ENCODE measurements at places on chromosomes 16 and 17.

DNA sequence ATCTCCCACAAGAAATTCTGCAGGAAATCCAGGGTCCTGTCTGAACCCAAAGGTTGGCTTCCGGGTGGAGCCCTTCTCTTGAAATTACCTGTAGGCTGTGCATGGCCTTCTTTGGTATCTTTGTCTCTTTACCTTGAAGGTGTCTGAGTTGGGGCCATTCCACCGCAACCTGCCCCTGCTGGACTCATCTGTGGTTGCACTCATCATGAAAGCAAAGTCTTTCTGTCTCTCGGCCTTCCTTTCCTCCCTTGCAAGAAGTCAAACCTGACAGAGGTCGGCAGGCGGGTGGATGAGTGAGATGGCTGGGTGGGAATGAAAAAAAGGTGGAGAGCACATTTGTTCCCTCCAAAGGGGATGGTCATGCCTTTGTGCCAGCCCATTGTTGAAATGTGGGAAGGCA, 25.1 kb downstream of the SALL1 start:
- no peak for DNase-seq

DNA sequence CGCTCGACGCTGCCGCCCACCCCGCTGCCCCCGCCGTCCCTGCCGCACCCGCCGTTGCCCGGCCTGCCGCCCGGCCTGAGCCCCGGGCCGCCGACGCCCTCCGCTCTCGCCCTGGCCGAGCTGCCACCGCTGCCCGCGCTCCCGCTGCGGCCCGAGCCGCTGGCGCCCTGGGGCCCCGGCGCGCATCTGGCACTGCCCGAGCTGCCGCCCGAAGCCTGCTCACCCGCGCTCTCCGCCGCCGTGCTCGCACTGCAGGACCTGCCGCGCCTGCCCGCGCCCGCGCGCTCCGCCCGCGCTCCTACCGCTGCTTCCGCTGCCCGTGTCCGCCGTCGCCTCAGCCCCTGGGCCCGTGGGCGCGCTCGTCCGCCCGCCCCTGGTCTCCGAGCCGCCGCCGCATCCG, 8.4 kb upstream of the CLDN9 start:
- no peak for DNase-seq

- DNase-seq = no peak
Measured at GRCh38 chr17:81118308-81119221, 46.7 kb upstream of the PVALEF start.

DNA sequence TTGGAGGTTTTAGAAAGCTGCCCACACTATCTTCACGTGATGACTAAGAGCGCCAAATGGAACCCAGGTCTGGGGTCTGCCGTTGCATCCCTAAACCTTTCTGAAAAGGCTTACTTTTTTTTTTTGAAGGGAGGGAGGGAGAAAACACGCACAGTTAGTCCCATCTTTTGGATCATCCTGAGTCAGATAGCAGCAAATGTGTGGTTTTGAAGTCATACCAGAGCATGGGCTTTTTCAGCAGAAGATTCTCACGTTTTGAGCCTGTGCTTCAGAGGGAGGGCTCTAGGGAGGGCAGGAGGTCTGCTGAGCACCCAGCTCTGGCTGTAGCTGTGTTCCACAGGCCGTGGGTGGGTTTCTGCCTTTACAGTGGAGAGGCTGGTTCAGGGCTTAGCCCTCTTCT, 194.7 kb downstream of the SNX29 start:
- no peak for DNase-seq

DNA sequence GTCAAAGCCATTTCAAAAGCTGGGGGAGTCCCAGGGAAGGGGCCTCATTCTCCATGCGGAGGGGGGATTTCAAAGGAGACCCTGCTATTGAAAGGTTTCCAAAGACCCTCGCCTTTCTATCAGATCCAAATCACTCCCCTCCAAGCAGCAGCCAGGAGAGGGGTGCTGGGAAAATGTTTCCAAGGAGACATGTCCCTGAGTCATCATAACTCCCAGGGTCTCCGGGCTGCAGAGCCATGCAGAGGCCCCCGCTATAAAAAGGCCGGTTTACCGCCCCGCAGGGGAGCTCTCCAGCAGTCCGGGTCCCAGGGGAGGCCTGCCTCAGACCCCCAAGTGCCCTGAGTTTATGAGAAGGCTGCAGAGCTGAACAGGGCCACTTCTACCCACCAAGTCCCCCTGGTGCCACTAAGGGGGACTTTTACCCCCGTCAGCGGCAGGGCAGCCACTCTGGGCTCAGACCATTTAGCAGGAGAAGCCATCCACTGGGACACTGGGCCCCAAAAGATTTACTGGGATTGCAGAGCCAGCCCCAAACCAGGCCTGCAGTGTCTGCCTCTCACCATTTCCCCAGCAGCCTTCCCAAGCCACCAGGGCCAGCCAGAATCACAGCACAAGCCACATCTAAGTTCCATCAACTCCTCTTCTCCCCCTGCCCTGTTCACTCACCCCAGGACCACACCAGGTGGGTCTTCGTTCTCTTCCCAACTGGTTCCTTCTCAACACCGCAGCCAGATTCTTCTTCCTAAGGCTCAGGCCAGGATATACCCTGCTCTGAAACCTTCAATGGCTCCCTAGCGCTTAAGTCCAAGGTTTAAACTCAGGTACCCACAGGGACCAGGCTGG, 234.4 kb downstream of the ZNF423 start:
- no peak for DNase-seq

GRCh38 chr17:45436161-45436560, 3.5 kb upstream of the ARHGAP27 start:
- DNase-seq = no peak

DNA sequence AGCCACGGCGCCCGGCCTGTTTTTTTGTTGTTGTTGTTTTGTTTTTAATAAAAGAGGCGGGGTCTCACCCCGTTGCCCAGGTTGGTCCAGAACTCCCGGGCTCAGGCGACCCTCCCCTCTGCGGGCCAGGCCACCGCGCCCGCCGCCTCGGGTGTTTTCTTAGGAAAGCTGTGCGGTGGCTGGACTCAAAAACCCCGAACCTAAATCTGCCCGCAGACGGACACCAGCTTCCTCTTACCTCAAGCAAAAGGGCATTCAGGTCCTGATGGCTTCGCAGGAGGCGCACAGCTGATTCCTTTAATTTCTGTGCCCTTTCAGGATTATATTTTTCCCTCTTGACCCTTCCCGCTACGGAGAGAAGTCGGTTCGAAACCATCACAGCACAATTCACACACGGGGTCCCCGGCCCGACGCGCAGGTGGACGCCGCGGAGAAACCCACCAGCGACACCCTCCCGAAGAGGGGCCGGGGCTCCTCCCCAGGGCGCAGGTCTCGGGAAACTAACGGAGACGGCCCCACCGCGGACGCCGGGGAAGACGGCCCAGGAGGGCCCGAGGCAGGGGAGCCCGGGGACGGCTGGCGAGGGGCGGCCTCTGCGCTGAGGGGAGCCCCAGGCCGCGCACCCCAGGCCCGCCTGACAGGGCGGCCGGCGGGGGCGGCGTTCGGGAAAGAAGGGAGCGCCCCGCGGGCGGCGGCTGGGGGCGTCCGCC, 653 bp downstream of the FANCA start:
- DNase-seq = no peak

DNA sequence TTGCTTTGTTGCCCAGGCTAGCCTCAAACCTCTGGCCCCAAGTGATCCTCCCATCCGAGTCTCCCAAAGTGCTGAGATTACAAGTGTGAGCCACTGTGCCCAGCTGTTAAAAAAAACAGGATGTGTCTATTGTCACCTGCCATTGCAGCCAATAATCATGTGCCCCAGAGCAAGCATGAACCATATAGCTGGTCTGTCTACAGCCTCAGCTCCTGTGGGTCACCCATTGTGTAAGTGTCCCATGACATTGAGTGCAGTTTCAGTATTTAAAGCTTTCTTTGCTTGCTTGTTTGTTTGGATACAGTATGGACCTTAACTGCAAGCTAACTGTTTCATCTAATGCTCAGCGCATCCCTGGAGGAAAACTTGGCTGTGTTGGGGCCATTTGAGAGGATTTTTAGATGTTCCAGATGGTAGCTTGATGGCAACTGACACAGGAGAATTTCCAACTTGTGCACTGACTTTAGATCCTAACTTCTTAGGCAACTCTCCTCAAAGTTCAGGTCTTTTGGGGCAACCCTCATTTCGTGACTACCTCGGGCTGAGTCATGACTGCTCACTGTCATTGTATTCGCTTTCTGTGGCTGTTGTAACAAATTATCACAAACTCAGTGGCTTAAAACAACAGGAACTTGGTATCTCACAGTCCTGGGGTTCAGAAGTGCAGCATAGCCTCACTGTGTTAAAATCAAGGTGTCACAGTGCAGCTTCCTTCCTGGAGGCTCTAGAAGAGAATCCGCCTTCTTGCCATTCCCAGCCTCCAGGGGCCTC, 30.3 kb upstream of the ADORA2B start:
- DNase-seq = no peak

- no peak for DNase-seq
Measured at GRCh38 chr16:24841291-24841690, 4.5 kb upstream of the SLC5A11 start.

- DNase-seq = no peak
Measured at GRCh38 chr17:66400698-66401097, 98.3 kb downstream of the PRKCA start.

GRCh38 chr16:52592778-52593177, 45.8 kb upstream of the TOX3 start:
- DNase-seq = no peak

DNA sequence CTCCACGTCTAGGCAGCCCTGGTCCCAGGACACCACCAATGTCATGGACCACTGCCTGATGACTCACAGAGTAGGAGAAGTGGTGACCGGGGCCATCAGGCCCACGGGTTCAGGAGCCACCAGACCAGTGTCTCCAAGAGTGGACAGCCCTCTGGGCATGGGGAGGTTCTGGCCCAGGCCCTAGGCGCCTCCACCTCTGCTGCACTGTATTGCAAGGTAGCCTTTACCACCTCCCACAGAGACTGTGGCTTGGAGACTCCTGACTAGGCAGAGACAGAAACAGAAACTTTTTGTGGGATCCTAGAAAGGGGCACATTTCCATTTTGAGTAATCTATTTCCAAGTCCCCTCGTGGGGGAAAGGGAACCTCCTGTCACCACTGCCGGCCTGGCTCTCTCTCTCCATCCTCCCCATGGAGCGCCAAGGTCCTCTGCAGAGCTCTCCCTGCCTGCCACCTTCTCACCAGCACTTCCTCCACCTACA, 2.9 kb downstream of the CDIP1 start:
- no peak for DNase-seq

GRCh38 chr17:46053911-46054534, 55.0 kb downstream of the STH start:
- no peak for DNase-seq

DNA sequence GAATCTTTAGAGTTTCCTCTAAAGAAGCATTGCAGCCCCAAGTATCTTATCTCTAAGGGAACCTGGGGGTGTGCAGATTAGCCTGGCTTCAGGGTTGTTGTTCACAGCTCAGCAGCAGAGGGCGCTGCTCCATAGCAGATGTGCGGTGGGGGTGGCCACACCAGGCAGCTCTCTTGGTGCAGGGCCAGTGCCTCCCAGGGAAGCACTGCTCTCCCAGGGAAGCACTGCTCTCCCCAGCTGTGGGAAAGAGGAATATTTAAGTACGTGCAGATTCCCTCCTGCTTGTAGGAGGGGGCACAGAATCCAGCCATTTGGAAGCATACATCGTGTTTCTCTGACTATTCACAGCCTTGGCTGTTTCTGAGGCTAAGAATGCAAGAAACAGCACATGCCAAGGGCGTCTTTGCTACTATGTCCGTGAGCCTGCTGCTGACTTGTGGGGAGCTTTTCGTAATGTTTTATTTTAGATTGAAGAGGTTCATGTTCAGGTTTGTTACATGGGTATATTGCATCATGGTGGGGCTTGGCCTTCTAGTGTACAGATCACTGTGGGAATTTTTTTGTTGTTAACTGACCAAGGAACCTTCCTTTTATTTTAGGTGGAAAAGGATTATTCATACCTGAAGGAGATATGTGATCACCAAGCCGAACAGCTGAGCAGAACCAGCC, 217.8 kb downstream of the SPECC1 start:
- peak; percentile 37 for DNase-seq

- DNase-seq = no peak
Measured at GRCh38 chr17:54982399-54982798, 13.8 kb downstream of the STXBP4 start.

DNA sequence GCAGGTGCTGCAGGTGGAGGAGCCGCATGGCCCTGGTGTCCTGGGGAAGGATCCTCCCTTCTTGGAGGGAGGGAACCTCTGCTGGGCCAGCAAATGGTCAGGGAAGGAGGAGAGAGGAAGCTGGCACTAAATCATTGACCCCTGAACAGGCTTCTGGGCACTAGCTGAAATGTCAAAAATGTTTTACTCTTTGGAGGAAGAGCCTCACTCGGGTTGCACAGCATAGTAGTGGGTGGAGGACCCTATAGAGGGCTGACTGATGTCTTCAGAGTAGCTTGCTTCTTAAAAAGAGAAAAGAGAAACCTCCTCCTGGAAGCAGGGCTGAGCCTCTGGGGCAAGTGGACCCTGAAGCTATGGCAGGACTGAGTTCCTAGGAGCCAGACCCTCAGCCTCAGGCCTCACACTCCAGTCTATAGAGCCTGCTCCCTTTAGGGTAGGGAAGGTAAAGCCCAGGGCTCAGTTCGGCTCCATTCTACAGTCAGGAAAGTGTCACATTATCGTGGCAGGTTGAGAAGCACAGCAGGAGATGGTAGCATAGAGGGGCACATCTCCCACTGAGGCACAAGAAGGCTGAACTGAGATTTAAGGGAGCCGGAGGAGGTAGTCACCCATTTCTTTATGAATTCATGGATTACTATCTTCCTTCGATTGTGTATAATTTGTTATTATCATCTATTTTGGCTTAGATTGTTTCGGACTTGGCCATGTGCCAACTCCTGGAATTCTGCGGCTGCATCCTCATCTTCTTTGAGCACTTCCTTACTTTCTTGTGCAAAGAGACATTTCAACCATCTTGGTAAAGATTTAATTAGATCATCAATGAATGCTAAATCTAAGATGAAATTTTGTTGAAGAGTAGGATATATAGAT, 7.3 kb upstream of the CUEDC1 start:
- DNase-seq = no peak

- no peak for DNase-seq
Measured at GRCh38 chr17:19800571-19800970, 52.5 kb upstream of the ALDH3A1 start.

DNA sequence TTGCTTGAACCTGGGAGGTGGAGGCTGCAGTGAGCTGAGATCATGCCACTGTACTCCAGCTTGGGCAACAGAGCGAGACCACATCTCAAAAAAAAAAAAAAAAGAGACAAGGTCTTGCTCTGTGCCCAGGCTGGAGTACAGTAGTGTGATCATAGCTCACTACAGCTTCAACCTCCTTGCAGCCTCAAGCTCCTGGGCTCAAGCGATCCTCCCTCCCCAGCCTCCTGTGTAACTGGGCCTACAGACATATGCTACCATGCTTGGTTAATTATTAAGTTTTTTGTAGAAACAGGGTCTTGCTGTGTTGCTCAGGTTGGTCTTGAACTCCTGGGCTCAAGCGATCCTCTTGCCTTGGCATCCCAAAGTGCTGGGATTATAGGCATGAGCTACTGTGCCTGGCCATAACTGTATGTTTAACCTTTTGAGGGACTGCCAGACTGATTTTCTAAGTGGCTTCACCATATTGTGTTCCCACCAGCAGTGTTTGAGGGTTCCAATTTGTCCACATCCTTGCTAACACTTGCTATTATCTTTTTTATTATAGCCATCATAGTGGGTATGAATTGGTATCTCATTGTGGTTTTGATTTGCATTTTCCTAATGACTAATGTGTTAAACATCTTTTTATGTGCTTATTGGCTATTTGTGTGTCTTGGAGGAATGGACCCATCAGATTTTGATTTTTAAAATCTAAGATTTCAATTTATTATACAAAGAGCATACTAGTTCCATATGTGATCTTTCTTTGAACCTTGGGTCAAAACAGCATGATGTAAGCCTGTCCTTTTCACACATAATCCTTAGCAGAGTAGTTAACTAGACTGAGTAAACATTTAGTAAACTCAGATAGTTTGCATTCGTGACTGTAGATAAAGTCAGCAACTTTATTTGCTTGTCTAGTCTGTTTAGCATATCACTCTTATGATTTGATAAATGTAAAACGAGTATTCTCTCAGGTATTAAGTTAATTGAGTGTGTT, 38.1 kb upstream of the KPNB1 start:
- no peak for DNase-seq
